ENCODE measurements at places on chromosomes 11 and 22.

DNA sequence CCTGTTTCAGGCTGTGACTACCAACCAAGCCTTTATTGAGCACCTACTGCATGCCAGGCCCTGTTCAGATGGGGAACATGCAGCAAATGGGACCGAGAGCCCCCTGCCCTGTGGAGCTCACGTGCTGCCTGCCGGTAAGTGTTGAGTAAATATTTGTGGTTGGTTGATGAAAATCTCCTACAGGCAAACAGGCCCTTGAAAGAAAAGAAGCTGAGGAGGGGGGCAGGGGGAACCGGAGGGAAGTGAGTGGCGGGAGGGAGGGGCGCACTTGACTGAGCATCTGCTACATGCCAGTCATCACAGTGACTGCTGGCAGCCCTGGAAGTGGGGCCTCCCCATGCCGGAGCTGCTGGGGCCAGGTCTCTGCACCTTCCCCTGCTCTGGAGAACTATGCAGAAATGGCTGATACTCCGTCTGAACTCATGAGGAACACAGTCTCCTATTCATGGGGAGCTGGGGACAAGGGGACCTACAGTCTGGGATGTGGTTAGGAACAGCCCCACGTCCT lies 34.2 kb downstream of the MACROD1 start:
- DNase-seq = no peak

DNA sequence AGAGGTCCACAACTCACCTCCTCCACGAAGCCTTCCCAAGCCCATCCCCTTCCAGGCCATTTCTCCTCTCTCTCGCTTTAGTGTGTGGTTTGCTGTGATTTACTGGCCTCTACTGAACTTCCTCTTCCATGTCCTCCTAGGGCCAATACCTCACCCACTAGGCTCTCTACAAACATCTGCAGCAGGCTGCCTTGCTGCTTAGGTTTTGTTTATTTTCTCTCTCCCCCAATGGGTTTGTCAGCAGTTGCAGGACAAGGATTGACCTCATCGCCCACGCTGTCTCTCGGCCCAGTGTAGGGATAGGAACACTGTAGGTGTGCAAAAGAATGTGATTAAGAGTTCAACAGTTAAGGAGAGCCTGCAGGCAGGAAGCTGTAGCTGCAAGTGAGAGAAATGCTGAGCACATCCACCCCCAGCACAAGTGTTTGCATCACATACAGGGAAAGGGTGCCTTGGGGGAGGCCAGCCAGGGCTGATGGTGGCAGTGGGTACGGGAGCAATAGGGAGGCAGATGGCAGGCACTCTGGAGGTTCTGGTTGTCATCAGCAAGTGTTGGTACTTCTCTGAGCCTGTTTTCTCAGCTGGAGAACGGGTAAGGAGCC lies 1.4 kb downstream of the PC start:
- DNase-seq = peak; percentile 66

GRCh38 chr11:113477321-113477720 lies 2.1 kb upstream of the DRD2 start:
- no peak for DNase-seq

DNA sequence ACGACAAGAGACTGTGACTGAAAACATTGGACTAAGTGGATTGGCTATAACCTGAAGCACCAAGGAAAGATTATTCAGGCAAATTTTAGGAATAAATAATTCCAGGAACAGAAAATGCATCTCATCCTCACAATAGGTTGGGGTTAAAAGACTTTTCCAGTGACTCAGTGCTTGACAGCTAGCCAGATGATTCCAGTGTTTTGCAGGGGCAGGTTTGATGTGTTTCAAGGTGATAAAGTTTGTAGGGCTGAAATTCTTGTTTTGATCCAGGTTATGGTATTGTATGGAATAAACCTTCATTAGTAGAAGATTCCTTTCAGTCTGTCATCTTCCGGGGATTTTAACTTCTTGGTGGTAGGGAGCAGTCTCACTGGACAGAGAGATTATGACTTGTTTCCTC lies 2.3 kb downstream of the EXT2 start:
- DNase-seq = peak; percentile 26

GRCh38 chr11:132475026-132475425 lies 1057.3 kb downstream of the OPCML start:
- no peak for DNase-seq

All from kidney tubule cell (primary cell).